ENCODE measurements at places on chromosomes 11 and 22.

GRCh38 chr22:27660306-27660705 lies 141.2 kb downstream of the MN1 start:
- DNase-seq: no peak

DNA sequence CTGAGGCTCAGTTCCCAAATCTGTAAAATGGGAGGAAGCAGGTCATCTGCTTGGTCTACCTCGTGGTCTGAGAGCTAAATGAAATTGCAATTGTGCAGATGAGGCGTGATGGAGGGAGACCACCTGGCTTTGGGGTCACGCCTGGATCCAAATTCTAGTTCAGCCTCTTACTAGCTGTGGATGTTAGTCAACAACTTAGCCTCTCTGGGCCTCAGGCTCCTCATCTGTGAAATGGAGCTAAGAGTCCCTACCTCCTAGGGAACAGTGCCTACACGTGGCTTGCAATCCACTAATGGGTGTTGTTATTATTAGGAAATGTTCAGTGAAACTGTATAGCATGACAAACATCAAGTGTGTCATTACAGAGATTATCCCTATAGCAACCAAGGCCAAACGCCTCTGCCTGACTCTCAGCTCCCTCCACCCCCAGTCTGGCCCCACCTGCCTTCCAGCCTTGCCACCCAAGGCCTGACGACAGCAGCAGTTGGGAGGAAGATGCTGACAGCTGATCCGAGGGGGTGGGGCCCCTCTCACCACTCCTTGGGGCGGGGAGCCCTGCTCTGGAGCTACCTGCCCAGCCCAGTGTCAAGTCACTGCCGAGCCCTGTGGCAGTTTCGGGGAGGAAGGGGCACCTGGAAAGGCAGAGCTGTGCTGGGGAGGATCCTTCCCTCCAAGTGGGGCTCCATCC lies 1.7 kb upstream of the RHOD start:
- no peak for DNase-seq

DNA sequence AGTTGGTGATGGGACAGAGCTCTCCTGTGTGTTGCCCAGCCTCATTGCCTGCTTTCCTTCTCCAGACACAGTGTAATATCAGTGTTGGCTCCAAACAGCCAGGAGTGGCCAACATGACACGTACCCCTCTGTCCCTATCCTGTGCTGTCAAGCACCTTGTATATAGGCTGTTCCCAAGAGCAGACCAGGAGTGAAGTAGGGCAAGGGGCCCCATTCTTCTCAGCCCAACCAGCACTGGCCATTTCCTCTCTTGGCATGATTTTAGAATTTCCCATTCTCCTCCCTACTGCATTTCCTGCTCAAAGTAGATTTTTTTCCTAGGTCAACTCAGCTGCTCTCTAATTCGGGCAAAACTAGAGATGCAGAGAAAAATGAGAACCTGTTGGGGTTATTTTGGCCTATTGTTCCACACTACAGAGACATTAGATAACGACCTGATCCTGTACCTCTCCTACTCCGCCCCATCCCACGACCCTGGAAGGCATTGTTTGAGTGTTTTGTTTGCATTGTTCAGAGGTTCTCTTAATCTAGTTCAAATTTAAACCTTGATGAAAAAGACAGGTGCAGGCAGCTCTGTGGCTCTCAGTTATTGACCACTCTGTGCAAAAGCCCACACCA lies 95.6 kb downstream of the RASSF10 start:
- DNase-seq: no peak

GRCh38 chr11:78789375-78789774 lies 214.7 kb upstream of the NARS2 start:
- DNase-seq: no peak

DNA sequence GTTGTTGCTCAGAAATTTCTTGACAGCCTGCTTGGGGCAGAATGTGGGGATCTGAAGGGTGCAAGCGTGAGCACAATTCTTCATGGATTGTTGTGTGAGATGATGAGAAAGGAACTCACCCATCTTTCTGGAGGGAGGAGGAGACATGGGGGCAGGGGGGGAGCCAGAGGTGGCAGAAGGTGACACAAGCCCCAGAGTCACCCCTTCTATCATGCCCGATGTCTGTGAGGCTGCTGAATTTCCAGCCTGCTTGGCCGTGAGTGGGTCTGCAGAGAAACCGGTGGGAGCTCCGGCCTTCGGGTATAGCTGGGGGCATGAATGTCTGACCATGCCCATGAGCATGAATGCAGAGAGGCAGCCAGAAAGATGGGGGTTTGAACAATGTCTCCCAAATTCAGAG lies 870.7 kb downstream of the TBC1D22A start:
- no peak for DNase-seq

Data from neural progenitor cell (in vitro differentiated cells).